ENCODE measurements at places on chromosomes 1 and 21.
A peak's percentile ranks its signal among the peaks of the same experiment; 100 is the strongest.

GRCh38 chr1:42943166-42943565 is 15.5 kb downstream of the SLC2A1 start:
- DNase-seq, result no peak

DNA sequence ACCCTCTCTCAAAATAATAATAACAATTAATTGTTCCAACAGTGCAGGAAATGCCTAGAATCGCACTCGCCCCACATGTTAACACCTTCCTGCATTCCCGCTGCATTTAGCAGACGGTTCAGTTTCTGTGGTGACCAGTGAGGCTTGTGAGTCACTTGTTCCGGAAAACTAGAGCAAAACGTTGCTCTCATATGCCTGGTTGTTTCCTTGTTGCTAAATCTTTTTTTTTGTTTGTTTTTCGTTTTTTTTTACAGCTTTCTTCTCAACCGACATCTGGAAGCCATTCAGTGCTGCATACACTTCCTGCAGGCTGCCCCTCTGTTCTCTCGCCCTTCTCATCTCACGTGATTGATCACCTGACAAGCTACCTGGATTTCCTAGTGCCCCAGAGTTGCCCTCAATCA is 56.9 kb upstream of the TMPRSS2 start:
- DNase-seq, result peak; percentile 85

GRCh38 chr1:205585169-205585834 is 46.5 kb downstream of the ELK4 start:
- DNase-seq, result no peak

GRCh38 chr1:170929835-170930554 is 5.3 kb upstream of the MROH9 start:
- DNase-seq, result peak; percentile 72

- no peak for DNase-seq
Observed at GRCh38 chr1:198598796-198599321, 40.0 kb upstream of the PTPRC start.

DNA sequence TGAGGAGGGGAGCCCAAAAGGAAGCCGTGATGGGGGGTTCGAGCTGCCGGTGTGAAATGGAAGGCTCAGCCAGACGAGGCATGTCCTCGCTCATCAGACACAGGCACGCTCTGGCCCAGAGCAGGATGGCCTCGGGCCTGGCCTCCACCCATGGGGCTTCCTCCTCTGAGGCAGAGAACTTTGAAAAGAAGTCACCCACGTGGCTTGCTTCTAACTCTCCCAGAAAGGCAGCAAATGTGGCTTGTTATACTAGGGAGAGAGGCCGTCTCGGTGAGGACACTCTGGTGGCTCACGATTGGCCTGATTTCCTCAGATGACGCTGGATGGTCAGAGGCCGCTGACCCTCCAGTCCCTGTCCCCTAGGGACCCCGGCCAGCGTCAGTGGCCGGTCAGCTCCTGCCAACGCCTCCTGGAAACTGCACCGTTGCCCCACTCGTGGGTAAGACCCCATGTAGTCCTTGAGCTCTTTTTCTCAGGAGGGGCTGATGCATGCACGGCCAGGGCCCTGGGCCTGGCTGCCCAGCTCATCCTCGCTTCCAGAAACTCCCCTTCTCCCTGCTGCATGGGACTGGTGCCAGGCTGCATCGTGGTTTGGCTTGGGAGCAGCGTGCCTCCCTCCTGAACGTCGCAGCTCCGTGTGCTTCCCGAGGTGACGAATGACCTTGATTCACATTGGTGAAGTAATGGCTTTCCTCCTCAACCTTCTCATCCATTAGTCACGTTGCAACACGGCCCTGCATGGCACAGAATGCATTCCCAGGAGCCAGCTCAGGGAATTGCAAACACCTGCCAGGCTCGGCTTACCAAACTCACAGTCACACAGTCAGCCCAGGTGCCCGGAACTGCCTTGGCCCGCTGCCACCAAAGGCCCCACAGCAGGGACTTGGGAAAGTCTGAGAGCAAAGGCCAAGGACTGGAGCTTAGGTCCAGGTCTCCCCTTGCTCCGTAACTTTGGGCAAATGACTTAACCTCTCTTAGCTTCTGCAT is 58.8 kb downstream of the TOMM20 start:
- DNase-seq, result peak; percentile 94
